Central memory CD4-positive, alpha-beta T cell (primary cell): ENCODE measurements at places on chromosomes 7 and 10.

GRCh38 chr10:48498940-48499510 is 105.8 kb downstream of the ARHGAP22 start:
- no peak for DNase-seq

GRCh38 chr7:123802249-123802648 is 42.7 kb upstream of the HYAL4 start:
- DNase-seq: no peak

DNA sequence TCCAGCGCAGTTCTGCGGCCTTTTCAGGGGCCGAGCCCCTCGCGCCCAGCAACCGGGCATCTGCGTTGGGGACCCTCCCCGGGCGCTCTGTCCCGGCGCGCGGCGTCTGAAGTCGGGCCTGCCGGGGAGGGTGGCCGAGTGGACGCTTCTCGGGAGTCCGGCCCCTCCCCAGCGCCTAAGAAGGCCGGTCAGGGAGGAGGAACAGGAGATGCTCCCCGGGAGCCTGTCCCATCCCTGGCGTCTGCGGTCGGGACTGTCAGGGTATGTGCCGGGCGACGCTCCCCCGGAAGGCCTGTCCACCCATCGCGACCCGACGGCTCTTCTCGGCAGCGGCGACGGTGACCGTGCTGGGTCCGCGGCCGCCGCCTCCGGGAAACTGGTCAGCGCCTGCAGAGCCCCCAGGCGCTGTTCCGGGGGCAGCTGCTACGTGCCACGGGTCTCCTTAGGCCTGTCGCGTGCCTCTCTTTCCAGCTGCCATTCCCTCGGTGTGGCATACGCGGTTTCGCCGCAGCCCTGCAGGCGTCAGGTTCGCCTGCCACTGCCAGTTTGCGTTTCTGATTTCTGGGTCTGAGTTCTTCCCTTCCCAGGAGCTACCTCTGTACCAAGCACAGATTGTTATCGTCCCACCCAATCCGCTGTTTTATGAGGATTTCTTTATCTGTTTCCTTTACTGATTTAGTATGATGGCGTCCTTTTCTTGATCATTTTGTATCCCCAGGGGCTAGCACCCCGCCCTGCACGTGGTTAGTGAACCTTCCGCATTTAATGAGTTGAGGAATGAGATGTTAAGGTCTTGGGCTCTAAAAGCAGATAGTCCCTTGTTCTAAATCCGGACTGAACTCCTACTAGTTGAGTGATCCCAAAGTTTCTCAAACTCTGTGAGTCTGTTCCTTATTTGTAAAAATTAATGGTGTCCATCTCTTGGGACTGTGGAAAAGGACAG is 782 bp downstream of the IFIT5 start:
- DNase-seq: peak; percentile 56

GRCh38 chr10:4190876-4191275 is 405.9 kb upstream of the KLF6 start:
- DNase-seq: no peak

DNA sequence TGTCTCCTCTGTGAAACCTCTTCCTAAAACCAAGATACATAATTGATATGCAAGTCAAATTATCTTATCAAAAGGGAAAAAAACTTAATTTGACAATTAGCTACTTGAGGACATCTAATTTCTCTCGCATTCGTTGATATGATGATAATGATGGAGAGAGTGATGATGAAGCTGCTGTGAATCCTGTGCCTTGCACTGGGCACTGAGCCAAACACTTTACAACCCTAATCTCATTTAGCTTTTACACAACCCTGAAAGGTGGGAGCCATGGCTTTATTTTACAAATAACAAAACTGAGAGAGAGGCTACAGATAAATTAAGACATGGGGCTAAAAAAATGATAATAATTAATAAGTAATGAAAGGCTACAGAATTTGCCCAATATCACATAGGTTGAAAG is 176.0 kb downstream of the NOC3L start:
- DNase-seq: no peak

GRCh38 chr7:105187302-105188169 is 173.5 kb downstream of the KMT2E start:
- DNase-seq: no peak

GRCh38 chr7:92955081-92955480 is 118.7 kb upstream of the CDK6 start:
- no peak for DNase-seq
